Activated naive CD4-positive, alpha-beta T cell treated with Interleukin-2 at 50 U/mL for 16 hours (primary cell): ENCODE measurements at places on chromosomes 5 and 9.

DNA sequence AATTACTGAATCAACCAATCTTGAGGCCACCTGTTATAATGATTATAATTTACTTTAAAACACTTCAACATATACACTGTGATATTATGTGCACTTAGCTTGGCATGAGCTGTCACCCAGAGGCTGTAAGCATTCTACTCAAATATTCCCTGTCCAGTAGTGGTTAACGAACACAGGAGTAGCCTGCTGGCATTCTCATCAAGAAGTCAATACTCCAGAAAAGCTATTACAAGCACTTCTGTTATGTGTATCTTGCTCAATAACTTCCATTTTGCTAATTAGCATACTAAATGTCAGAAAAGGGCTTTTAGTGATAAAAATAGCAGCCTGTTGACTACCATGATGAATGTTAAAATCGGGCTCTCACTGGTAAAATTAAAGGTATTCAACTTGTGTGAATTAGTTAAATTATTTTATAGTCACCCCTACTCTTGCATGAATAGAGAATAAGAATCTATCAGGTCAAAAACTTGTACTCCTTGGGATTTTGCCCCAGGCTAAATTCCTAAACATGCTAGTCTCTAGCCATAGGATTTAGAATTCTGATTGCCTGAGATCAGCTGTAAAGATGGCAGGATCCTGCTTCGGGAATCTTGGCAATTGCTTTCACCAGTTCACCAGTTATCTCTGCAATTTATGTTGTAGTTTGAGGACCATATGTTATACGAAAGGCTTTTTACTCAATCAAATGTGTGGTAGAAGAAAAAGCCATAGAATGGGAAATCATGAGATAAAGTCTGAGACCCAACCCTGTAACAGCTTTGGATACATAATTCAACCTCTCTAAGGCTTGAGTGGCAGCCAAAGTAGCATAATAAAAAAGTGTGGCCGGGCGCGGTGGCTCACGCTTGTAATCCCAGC lies 43.4 kb upstream of the PAM start:
- no peak for DNase-seq

GRCh38 chr9:95754533-95755420 lies 120.7 kb upstream of the ERCC6L2 start:
- DNase-seq: no peak

DNA sequence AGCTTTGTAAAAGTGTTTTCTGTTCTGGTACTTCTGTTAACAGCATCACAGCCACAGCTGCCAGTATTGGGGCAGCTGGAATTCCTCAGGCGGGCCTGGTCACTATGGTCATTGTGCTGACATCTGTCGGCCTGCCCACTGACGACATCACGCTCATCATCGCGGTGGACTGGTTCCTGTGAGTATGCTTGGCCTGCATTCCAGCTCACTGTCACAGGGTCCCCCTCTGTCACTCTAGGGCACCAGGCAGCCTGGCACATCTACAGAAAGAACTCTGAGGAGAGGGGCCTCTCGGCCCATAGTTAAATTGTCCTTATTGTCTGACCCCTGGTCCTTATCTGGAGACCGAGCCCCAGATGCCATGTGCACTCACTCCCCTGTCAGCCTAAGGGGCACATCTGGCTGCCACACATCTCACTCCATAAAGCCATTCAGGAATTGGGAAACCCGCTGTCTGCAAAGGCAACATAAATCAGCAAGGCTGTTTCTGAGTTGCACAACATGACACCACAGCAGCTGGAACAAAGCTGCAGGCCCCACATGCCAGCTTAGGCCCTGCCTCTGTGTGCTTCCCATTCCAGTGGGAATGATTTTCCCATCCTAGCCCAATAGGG lies 77.5 kb downstream of the SLC1A3 start:
- no peak for DNase-seq

DNA sequence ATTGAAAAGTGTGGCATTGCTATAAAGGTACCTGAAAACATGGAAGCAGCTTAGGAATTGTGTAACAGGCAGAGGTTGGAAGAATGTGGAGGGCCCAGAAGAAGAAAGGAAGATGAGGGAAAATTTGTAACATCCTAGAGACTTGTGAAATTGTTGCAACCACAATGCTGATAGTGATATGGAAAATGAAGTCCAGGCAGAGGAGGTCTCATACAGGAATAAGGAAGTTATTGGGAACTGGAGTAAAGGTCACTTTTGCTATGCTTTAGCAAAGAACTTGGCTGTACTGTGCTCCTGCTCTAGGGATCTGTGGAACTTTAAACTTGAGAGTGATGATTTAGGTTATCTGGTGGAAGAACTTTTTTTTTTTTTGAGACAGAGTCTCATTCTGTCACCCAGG lies 43.5 kb downstream of the PTPDC1 start:
- DNase-seq: no peak

- DNase-seq: no peak
Observed at GRCh38 chr5:103178167-103178566, 58.1 kb downstream of the PPIP5K2 start.

DNA sequence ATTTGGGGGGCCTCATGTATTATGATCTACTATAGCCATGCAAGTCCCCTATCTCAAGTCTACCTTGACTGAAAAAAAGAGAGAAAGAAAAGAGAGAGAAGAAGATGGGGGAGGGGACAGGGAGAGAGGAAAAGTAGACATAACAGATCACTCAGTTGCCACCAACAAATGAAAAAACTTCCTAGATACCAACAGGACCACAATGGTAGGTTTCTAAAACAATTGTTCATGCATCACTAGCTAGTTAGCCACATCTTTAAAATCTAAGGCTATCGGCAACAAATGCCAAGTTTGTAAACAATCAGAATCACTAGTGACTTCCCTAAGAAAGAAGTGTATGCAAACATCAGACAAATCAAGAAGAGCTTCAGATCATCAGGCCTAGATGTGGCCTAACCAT lies 328.2 kb downstream of the BNC2 start:
- DNase-seq: no peak

- no peak for DNase-seq
Observed at GRCh38 chr9:92736563-92737215, 27.9 kb downstream of the BICD2 start.

DNA sequence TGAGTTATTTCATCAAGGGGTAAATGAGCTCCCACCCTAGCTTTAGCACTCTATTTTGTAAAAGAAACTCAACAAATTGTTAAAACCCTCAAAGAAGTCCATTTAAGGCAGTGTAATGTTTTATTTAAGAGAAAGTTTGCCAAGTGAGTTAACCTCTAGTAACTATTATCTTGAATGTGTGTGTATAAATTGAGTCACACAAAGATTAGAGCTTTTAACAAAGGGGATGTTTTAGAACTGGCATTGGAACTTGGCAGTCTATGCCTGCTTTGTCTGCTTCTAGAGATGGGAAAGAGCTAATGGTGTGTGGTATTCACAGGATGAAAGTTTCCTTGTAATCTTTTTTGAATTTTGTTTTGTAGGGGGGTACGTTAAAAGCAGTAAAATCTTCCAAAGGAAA lies 33.2 kb downstream of the KDM3B start:
- DNase-seq: no peak

GRCh38 chr5:174764309-174764708 lies 39.9 kb downstream of the MSX2 start:
- DNase-seq: no peak

DNA sequence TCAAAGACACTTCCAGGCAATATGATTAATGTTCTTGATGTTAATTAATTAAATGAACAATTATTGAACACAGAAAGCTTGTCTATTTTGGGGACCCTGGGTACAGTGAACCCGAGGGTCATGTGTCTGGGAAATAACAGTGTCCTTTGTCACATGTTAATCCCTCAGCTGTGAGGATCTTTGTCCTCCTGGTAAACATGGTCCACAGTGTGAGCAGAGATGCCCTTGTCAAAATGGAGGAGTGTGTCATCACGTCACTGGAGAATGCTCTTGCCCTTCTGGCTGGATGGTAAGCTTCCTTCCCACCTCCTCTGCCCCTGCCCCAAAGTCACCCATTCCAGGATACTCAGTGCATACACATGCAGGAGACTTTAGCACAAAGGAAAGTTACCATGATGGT lies 107.9 kb downstream of the MEGF10 start:
- DNase-seq: no peak

- no peak for DNase-seq
Observed at GRCh38 chr5:127260686-127261085, 29.9 kb upstream of the MEGF10 start.

GRCh38 chr9:105333076-105333475 lies 88.6 kb downstream of the SLC44A1 start:
- DNase-seq: no peak

- no peak for DNase-seq
Observed at GRCh38 chr5:33659526-33660169, 218.9 kb downstream of the TARS1 start.

DNA sequence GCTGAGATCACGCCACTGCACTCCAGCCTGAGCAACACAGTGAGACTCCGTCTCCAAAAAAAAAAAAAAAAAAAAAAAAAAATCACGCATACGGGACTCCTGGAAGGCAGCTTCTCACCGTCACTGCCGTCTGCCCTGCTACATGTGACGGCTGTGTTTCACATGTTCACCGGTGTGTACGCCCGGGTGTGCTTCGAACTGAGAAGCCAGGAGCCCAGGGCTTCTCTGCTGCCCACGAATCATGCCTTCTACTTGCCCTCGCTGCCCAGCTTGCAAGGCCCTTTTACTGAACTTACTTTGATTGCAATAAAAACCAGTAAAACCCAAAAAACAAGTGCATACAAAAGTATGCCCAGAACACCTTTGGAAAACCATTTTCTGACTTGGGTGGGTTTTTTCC lies 5.8 kb upstream of the NKD2 start:
- no peak for DNase-seq

- DNase-seq: no peak
Observed at GRCh38 chr5:128436749-128437188, 101.3 kb downstream of the FBN2 start.

DNA sequence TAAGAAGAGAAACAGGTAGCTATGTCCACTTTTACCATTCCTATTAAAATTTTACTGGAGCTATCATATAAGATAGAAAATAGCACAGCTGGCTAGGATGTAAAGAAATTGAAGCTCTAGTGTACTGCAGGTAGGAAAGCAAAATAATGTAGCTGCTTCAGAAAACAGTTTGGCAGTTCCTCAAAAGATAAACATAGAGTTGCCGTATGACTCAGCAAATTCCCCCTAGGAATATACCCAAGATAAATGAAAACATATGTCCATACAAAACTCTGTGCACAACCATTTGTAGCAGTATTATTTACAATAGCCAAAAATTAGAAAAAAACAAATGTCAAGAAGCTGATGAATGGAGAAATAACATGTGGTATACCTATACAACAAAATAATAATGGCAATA lies 64.6 kb upstream of the SHISAL2B start:
- no peak for DNase-seq

- no peak for DNase-seq
Observed at GRCh38 chr5:88674356-88675167, 208.4 kb downstream of the MEF2C start.

GRCh38 chr9:137879052-137879451 lies 1.5 kb downstream of the CACNA1B start:
- no peak for DNase-seq

DNA sequence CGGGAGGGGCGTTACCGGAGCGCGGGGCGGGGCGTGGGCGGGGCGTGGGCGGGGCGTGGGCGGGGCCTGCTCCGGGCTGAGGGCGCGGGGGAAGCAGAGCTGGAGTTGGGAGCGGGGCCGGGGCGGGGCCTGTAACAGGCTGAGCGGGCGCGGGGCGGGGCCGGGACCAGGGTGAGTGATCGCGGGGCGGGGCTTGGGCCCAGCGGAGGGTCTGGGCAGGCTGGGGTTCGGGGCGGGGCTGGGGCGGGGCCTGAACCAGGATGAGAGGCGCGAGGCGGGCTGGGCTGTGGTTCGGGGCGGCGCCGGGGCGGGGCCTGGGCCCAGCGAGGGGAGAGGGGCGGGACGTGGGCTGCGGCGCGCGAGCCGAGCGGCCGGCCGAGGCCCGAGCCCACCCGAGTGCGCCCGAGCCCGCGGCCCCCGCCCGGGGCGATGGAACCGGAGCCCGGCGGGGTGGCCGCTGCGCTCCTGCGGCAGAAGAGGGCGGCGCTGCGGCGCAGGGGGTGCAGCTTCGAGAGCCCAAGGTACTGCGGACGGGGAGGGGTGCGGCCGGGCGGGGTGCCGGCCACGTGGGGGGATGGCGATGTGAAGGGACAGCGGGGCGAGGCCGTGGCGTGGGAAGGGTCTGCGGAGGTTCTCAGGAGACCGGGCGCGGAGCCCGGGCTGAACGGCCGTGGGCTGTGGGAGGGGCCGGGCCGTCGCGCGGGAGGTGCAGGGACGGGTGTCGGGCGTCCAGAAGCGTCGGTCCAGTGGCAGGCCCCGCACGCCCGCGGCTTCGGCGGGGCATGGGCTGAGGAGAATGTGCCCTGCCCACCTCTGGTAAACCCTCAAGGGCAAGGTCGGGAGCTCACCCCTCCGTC lies 39.5 kb upstream of the GARNL3 start:
- DNase-seq: peak; percentile 90

GRCh38 chr9:111271481-111272080 lies 58.4 kb downstream of the OR2K2 start:
- DNase-seq: no peak

DNA sequence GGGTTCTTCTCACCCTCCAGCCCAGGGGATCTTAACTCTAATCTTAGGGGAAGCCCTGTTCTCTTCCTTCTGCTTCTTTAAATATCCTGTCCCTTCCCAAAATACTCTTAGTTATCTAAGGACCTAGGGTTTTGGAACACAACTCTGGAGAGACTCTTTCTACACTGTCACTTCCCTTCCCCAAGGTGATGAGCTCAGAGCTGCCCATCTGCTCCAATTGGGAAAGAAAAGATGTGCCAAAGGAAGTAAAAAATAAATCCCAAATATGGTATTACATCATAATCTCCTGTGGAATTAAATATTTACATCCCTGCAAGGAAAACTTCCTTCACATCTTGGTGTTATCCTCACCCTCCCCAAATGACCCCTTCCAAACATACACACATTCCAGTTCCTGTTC lies 291.2 kb downstream of the EPB41L4A start:
- no peak for DNase-seq

DNA sequence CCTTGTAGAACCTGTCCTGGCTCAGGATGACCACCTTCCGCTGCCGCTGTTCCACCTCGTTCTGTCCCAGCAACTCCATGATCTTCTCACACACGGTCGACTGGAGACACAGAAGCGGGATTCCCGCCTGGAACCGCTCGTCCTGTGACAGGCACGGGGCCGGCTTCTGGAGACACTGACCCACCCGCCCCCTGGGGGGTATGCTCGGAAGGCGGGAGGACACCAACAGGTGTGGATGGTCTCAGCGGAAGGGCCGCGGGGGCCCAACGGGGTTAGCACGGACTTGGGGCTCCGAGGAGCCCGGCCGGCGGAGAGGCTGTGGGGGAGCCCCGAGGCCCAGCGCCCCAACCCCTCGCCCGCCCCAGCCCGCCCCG lies 530 bp downstream of the UCK1 start:
- DNase-seq: peak; percentile 19

- DNase-seq: peak; percentile 11
Observed at GRCh38 chr9:100322954-100323536, 29.7 kb downstream of the TEX10 start.
